Activated CD4-positive, alpha-beta T cell treated with anti-CD3 and anti-CD28 coated beads, Interleukin-10, Interleukin-2, amounts not matched to agents 100 ng/mL and 50 ng/mL, durations not matched to agents 16 hours and 8 hours (primary cell): ENCODE measurements at places on chromosomes 11 and 22.

DNA sequence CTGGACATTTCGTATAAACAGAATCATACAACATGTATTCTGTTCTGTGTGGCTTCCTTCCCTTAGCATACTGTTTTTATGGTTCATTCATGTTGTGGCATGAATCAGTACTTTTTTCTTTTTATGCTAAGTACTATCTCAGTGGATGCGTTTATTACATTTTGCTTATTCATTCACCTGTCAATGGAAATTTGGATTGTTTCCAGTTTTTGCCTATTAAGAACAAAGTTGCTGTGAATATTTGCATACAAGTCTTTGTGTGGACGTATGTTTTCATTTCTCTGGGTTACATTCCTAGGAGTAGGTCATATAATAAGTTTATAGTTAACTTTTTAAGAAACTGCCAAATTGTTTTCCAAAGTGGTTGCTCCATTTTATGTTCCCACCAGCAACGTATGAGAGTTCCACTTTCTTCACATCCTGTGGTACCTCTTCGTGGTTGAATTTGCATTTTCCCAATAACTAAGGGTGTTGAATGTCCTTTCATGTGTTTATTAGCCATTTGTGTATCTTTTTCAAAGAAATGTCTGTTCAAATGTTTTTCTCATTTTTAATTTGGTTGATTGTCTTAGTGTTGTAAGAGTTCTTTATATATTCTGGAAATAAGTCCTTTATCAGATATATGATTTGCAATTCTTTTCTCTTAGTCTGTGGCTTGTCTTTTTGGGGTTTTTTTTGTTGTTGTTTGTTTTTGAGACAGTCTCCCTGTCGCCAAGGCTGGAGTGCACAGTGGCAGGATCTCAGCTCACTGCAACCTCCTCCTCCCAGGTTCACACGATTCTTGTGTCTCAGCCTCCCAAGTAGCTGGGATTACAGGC lies 46.0 kb upstream of the MICAL2 start:
- no peak for DNase-seq

- DNase-seq, result no peak
Observed at GRCh38 chr11:2982214-2982613, 9.9 kb downstream of the NAP1L4 start.

GRCh38 chr22:21642584-21643448 lies 714 bp downstream of the SDF2L1 start:
- DNase-seq, result peak; percentile 80

- peak; percentile 51 for DNase-seq
Observed at GRCh38 chr22:23220485-23221350, 40.4 kb downstream of the BCR start.

- no peak for DNase-seq
Observed at GRCh38 chr11:91664521-91664920, 560.1 kb upstream of the FAT3 start.

DNA sequence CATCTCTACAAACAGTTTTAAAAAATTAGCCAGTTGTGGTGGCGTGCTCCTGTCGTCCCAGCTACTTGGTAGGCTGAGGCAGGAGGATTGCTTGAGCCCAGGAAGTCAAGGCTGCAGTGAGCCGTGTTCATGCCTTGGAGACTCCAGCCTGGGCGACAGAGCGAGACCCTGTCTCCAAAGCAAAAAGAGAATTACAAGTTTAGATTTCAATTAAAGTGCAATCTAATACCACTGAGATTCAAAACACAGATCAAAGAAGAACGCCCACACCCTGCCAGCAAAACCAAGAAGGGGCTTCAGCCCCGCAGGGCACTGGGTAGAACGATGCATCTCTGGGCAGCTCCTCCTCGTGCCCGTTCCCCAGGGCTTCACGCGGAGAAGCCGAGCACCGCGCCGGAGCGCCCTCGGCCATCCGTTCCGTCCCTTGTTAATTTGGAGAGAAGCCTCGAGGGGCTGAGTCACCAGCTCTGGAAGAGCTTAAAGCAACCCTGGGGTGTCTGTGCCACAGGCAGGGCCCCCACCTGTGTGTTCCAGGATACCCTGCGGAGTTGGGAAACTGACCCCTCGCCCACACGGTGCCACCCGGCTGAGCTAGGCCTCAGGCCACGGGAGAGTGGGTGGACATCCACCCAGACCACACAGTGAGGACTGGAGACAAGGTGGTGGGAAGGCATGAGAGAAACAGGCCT lies 47.0 kb downstream of the AP2A2 start:
- DNase-seq, result no peak

DNA sequence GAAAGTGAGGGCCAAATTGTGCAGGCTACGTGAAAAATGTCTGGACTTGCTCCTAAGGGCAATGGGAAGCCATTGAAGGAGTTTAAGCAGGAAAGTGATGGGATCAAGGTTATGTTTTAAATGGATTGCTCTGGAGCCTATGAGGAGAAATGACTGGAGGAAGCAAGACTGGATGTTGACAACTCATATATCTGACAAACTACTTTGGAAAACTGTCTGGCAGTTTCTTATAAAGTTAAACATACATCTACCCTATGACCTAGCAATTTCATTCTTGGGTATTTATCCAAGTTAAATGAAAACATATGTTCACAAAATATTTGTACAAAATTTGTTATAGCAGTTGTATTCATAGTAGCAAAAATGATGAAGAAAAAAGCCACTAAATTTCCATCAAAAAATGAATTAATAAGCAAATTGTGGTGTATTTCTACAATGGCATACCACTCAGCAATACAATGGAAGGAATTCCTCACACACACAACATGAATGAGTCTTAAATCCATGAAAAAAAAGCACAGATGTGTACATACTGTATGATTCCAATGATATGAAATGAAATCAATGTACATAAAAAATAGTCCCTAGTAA lies 24.1 kb downstream of the FZD4 start:
- no peak for DNase-seq

GRCh38 chr22:29883775-29884097 lies 762 bp downstream of the MTMR3 start:
- DNase-seq, result no peak
